ENCODE measurements at places on chromosomes 3 and 15.

DNA sequence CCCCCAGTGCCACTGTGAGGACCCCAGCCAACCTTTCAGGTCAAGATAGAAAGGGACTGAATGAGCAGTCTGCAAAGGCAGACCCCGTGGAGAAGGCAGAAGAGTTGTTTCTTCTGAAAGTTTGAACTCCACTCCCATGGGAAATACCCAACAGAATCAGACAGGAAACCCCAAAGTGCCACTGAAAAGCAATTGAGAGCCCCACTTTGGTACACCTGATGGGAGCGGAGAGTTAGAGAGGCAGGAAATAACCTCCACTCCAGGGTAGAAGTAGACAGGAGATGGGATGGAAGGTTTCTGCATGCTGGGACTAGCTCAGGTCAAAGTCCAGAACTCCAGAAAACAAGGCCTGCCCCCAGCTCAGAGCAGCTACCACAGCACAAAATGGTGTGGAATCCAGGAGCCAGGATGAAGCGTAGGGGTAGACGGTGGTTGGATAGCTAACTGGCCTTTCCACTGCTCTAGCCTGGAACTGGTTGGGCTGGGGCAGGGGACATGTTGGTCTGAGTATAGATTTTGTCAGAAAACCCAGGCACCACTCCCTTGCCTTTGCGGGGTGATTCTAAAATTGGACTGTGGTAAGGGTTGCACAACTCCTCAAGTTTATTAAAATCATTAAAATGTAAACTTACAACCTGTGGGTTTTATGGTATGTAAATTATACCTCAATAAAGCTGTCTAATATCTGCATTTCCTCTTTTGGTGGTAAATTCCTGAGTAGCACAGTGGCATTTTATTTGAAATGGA is 1.9 kb upstream of the RAB43 start:
- DNase-seq, result no peak

DNA sequence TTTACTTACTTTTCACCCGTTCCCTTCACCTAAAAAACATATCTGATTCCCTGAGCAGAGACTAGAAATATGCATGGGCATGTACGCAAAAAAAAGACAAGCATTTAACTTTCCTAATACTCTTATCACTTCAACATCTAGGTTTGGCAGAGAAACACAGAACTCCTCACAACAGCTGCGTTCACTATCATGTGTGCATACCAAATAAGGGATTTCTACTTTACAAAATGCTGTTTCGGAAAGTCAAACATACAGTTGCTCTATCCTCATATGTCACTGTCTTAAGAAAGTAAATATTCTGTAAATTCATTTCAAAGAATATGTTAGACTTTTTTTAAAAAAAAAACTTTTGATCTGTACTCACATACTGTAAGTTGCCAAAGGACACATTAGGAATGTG is 65.1 kb upstream of the CBLB start:
- no peak for DNase-seq

GRCh38 chr3:7740458-7740857 is 761.2 kb upstream of the LMCD1 start:
- no peak for DNase-seq

- no peak for DNase-seq
Measured at GRCh38 chr15:42593143-42593542, 17.7 kb downstream of the STARD9 start.

DNA sequence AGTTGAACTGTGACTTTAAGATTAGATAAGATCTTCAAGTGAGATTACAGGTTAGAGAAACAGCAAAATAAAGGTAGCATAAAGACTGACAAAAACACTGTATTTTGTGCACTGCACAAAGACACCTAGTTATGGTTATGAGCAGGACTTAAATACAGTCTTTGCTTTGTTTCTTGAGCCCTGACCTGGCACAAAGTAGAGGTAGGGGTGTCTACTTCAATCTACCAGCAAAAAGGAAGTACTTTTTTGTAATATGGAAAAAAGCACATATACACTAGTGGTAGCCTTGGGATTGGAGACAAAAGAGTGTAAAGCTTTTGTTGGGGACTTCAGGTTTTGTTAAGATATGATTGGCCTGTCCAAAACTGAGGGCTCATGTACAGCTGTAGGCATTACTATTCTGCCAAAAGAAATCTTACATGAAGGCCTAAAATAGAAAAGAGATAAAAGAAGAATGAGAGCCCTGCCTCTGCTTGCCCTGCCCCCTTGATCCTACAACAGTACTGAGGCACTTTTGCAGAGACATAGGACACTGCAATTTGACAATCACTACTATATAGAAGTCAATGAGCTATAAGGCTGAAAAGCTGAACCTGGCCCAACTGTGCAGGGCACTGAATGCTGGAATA is 194.3 kb downstream of the CBLB start:
- no peak for DNase-seq

DNA sequence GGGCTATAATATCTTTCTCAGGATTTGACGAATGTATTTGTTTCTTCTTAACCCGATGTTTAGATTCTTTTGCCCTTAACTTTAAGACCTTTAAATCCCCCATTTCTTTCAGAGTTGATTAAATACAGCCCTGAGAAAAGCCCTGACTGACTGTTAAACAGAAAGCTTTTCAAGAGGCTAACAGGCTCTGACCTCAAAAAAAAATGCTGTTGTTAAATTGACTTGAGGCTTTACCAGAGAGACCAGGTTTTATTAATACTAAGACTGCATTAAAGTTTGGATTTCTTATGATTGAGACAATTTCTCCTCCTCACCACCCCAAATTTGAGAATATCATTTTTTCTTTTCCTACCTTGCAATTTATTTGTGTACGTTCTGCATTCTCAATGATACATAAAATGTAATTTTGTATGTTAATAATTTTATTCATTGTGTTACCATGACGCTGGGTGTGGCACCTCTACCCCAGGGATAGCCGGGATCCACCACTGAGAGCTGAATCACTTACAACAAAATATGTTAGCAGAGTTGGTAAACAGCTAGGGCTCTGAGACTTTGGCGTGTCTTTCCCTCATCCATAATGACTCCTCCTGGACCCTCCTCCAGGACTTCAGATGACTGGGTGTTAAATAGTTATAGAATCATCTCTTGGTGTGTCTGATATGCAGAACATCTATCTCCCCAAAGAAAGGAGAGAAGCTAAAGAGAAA is 753.5 kb downstream of the NAALADL2 start:
- no peak for DNase-seq

GRCh38 chr3:152444029-152444641 is 175.4 kb downstream of the MBNL1 start:
- DNase-seq, result peak; percentile 45

GRCh38 chr15:64580696-64581407 is 120.5 kb downstream of the ZNF609 start:
- DNase-seq, result no peak

DNA sequence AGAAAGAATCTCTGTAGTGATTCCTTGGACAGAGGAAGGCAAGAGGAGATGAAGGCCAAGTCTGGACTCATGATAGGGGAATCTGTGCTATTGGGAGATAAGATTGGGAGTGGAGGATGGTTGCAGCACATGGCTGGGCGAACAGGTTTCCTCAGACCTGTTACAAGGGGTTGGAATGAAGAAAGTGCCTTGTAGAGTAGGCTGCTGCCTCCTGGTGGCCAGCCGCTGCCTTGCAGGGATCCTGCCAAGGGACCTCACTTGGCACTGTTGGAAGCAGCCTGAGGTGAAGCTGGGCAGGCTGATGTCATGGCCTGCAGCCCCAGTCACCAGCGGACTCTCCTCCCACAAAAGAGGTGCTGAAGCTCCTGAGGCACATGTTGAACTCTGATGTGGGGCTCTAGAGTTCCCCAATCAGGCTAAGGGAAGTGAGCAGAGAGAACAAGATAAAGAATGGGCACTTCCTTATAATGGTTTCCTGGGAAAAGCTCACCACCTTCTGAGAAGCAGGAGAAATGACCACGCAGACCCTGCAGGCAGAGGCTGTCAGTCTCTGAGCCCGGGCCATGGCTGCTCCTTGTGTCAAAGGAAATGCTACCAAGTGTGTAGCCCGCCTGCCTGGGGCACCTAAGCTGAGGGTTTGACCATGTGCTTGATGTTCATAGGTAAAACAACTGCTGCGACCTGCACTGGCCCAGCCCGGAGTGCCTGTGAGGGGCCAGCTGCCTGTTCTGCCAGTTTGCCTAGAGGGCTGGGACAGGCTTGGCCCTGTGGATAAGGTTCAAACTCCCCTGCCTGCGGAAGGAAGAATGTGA is 1.6 kb upstream of the TEX264 start:
- peak; percentile 72 for DNase-seq
